ENCODE measurements at places on chromosomes 7 and 10. TPM values are rescaled to one million over a fixed set of nuclear protein-coding genes. Genes with fewer than 3 reads are reported as not detected.
A peak's percentile ranks its signal among the peaks of the same experiment; 100 is the strongest.

- H3K27ac ChIP-seq, result no peak overlapping the region
- no peak for DNase-seq
- no peaks in the 10 kb centered on the region for H3K27me3 ChIP-seq
- no peak overlapping the region for H3K4me3 ChIP-seq
- H3K4me1 ChIP-seq, result no peaks in the 10 kb centered on the region
Observed at GRCh38 chr10:8758029-8758428, 703.5 kb downstream of the GATA3 start.

GRCh38 chr7:87712571-87712970, 84.4 kb downstream of the RUNDC3B start:
- H3K36me3 ChIP-seq, result no peaks in the 10 kb centered on the region
- H3K4me1 ChIP-seq, result no peaks in the 10 kb centered on the region
- H3K27me3 ChIP-seq, result no peaks in the 10 kb centered on the region
- no peak for DNase-seq
- no peak overlapping the region for H3K27ac ChIP-seq

The ENTPD1 gene
- 38.8 TPM for total RNA-seq

DNA sequence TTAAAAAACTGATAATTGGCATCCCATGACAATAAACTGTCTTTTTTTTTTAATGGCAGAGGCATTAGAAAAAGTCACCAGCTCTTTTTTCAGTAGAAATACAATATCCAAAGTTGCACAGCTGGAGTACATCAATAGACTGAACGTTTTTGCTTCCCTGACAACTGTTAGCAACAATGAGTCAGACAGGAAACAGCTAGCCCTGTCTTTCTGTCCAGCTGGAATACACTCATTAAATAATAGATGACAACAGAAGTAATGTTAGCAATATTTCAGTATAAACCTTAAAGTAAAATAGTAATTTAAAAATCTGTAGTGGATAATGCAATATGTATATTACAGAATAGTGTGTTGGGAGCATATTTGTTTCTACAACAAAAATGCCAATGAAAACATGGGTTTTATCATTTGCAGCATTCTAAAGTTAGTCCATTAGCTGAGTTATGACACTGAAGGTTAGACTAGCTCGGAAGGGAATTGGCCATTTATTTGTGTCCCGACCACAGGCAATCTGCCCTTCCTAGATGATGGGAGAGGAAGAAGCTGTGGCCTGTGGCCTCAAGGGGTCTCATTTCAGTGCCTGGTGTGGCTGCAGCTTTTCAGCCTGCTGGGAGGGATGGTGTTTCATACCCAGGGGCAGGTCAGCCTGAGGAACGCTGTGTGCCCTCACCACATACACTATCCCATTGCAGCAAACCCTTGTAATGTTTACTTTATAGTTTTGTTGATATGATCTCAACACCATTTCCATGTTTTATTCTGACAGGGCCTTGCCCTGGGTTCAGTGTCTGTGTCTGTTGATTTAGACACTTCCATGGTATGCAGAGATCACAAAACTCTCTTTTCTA, 173.3 kb downstream of the SLC16A9 start:
- DNase-seq, result peak; percentile 30
- no peak overlapping the region for H3K4me3 ChIP-seq
- H3K4me1 ChIP-seq, result peaks cover 12% of the 10 kb centered on the region
- peak overlapping the region; percentile 60 for H3K27ac ChIP-seq

DNA sequence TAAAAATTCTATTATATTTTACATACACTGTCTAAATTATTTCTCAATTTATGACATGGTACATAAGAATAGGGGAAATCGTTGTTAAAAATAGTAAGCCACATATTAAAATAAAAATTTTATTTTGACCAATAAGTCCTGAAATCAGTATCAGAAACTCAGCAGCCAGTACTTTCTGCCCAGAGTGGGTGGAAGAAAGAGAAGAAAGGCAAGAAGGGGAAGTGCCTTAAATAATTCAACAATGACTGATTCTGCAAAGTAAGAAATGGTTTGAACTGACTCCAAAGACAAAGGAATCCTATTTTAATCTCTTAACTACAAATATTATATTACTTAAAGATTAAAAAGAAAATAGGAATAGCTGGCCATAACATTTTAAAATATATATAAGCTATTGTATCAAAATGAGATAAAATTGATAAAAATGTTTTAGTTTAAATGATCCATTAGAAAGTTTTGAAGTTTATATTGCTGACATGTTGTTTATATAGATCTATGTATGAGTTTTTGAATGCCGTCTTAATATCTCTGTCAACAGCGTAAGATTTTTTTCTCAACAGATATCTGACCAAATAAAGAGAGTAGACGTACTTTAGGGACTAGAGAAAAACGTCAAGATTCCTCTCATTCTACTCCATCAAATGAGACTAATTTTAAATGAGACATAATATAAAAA, 30.2 kb upstream of the NRCAM start:
- no peaks in the 10 kb centered on the region for H3K27me3 ChIP-seq
- no peaks in the 10 kb centered on the region for H3K36me3 ChIP-seq
- no peak for DNase-seq

The PUS7 gene
- 15.0 TPM for total RNA-seq

The PLXDC2 gene
- 45.5 TPM for total RNA-seq

- no peaks in the 10 kb centered on the region for H3K27me3 ChIP-seq
- no peak for DNase-seq
- no peak overlapping the region for H3K4me3 ChIP-seq
- no peak overlapping the region for H3K27ac ChIP-seq
- no peaks in the 10 kb centered on the region for H3K4me1 ChIP-seq
- no peaks in the 10 kb centered on the region for H3K36me3 ChIP-seq
Observed at GRCh38 chr10:42960991-42961795, 115.7 kb upstream of the RET start.
